Endothelial cell of umbilical vein (primary cell): ENCODE measurements at places on chromosomes 5 and 9.

GRCh38 chr9:89706086-89706485 is 101.3 kb downstream of the GADD45G start:
- no peak for DNase-seq

- DNase-seq = peak; percentile 91
Measured at GRCh38 chr5:149561848-149562247, 10.6 kb upstream of the CSNK1A1 start.

DNA sequence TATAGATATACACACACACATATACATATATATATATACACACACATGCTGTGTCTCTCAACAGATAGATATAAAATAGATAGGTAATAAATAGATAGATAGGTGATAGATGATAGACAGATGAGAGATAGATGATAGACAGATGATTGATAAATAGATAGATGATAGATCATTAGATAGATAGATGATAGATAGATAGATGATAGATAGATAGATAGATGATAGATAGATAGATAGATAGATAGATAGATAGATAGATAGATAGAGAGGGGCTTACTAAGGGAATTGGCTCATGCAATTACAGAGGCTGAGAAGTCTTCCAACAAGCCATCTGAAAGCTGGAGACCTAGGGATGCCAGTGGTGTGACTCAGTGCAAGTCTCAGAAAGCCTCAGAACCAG is 394.5 kb downstream of the ICE1 start:
- DNase-seq = no peak

GRCh38 chr5:147822686-147823491 is 8.6 kb downstream of the SPINK1 start:
- peak; percentile 70 for DNase-seq
